ENCODE measurements at places on chromosomes 7 and 10.

DNA sequence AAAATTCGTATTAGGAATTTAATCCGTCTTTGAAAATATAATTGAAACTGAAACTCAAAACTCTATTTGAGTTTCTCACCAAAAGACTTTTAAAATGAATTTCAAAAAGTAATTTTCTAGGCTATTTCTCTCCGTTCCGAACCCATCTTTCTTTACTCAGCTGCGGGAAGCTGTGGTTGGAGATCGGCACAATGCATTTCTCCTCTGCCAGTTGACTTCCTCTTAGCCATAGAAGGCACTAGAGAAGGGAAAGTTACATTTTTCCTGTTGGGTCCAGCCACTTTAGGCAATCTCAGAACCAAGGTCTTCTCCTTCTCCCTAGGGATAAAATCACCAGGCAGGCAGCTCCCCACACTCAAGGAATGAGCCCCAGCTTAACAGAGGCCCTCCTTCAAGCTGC lies 133.6 kb upstream of the COL1A2 start:
- DNase-seq = no peak

DNA sequence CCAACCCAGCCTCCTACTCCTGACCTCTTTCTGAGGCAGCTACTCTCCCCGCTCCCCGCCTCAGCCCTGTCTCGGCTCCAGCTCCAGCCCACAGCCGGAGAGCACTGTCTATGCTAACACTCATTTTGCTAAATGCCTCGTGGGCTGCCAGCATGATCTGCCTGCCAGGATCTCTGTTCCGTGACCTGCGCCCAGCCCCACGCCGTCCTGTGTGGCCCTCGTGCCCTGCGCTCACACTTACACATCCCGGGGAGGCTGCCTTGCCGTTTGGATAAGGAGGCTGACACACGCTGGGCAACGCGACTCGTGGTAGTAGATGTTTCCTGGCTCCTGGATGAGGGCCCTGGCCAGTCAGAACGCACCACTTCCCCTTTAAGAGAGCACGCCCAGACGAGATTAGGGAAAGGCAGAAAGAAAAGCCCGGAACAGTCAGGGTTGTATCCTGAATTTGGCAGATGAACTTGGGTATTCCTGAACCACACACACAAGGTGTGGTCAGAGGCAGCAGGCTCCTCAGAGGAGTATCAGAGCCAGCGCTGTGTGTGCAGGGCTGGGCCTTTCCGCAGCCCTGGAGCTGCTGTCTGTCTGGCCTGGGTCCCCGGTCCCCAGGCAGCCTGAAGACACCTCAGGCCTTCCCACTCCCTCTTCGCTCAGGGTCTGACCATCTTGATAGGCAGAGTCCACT lies 97.7 kb upstream of the EFCAB10 start:
- no peak for DNase-seq

DNA sequence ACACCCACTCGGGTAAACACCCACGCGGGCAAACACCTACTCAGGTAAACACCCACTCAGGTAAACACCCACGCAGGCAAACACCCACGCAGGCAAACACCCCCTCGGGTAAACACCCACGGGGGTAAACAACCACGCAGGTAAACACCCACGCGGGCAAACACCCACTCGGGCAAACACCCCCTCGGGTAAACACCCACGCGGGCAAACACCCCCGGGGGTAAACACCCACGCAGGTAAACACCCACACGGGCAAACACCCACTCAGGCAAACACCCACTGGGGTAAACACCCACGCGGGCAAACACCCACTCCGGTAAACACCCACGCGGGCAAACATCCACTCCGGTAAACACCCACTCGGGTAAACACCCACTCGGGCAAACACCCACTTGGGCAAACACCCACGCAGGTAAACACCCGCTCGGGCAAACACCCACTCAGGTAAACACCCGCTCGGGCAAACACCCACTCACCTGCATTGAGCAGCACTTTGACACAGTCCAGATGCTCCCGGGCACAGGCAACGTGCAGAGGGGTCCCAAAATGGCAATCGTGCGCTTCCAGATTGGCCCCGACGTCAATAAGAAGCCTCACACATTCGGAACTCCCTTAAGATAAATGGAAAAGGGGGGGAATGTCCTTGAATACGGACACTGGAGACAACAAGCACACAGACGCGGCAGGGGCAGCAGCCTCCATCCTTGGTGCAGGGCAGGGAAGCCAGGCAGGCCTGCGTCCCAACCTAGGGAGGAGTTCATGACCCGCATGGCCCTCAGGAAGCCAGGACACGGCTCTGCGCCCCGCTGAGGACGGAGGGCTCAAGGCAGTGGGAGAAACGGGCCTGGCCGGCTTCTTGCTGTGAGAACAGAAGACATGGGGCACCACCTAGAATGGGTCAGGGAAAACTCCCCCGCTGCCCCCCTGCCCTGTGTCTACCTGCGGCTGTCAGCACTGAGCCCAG lies 17.6 kb downstream of the ASB13 start:
- DNase-seq = no peak

DNA sequence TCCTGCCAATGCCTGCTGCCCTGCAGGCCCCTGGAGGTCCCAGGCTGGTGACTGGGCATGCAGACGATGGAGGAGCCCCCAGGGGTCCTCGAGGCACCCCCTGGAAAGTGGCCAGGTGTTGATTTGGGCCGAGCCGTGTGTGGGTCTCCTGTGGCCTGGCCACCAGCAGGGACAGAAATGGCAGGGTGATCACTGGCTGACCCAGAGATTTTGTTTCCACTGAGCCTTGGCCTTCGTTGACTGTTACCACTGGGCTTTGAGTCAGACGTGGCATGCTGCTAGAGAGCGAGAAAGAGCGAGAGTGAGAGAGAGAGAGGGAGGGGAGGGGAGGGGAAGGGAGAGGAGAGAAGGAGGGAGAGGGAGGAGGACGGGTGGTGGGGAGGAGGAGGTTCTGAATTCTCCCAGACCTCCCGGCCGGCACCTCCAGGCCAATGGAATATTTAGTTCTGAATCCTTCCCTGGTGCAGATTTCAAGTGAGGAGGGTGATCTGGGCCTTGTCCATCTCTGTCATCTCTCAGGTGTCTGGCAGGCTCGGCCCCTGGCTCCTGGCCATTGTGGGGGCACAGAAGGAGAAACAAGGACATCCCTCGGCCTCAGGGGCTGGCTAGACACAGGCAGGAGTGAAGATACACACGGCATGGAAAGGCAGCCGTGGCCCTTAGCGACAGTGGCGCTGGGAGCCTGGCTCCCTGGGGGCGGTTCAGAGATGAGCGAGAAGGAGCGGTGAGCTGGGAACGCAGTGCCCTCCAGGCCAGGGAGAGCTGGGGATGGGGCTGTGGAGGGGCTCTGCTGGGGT lies 58.2 kb downstream of the GLRX3 start:
- no peak for DNase-seq

- DNase-seq = no peak
Observed at GRCh38 chr10:133116455-133116854, 28.7 kb downstream of the ADGRA1 start.

DNA sequence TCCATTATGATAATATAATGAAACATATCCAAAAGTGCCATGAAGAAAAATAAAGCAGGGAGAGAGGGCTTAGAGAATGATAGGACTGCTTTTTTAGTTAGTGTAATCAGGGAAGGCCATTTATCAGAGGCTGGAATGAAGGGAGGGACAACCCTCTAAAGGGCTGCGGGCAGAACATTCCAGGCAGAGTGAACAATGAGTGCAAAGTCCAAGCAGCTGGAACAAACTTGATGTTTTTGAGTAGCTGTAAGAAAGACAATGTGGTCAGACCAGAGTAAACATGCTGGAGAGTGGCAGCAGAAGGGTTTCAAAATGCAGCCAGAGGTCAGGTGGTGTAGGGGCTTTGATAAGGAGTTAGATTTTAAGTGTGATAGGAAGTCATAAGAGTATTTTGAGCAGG lies 65.6 kb upstream of the CCDC6 start:
- DNase-seq = no peak

DNA sequence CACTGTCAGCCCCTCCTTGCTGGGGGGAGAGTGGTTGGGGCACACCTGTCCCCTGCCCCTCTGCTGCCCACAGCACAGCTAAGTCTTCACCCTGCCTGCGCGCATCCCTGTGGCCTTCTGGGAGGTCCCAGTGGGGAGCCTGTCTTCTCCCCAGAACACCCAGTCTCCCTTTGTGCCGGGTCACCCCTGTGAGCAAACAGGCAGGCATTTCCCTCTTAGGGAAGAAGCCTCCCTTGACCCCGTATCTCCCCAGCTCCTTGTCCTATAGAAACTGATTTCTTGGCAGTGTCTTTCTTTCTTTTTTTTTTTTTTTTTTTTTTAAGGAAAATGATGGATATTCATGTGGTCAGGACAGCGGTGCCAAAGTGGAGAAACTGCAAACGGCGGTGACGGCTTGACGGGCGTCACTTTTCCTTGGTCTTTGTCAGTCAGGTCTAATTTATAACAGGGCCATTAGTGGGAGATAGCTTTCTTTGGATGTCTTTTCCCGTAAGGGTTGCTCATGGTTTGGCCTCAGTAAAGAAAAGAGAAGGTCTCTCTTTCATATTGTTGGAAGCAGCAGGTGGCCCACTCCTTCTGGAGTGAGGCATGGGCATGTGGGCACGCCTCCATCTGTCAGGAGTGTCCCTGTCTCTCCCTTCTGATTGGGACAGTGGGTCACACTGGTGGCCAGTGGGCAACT lies 115.3 kb downstream of the NKX6-2 start:
- DNase-seq = no peak

- DNase-seq = no peak
Observed at GRCh38 chr10:103441206-103441605, 11.0 kb downstream of the CALHM2 start.

DNA sequence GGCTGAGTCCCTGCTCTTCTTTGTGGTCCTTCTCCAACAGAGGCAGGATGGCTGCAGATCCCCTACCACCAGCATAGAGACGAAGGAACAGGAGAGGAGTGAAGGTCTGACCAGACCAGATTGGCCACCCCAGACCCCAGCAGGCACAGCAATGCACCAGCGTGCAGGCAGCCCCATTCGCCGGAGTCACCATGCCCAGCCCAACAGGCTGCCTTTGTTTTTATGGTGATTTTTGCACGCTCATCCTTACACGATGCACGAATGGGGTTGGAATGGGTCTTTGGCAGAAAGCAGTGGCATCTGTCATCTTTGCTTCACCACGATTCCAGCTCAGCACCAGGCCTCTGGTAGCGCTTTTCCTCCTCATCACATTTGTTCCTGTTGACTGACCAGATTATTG lies 427.6 kb downstream of the INHBA start:
- no peak for DNase-seq

DNA sequence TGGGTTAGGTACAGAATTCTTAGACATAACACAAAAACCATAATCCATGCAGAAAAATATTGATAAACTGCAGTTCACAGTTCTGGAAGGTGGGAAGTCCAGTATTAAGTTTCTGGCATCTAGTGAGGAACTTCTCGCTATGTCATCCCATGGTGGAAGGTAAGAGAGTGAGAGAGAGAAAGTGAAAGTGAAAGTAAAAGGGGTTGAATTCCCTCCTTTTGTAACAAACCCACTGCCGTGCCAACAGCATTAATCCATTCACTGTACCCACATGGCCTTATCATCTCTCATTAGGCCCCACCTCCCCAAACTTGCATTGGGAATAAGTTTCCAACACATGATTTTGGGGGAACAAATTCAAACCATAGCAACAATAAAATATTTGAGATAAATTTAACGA lies 17.1 kb downstream of the ZNF485 start:
- no peak for DNase-seq

GRCh38 chr10:11742779-11743298 lies 657 bp downstream of the ECHDC3 start:
- no peak for DNase-seq
